Brain (organoid and tissue), 16 donors: ENCODE measurements at places on chromosomes 5 and 9. TPM values are rescaled to one million over a fixed set of nuclear protein-coding genes. Genes with fewer than 3 reads are reported as not detected.

Gene TAS2R1
- polyA plus RNA-seq = not detected

Gene ITK
- 0.08 TPM for polyA plus RNA-seq

Gene AFAP1L1
- 6.2 TPM for polyA plus RNA-seq

Gene UQCRQ
- polyA plus RNA-seq = 303 TPM

Gene PCDH12
- 3.0 TPM for polyA plus RNA-seq

Gene SLC2A8
- polyA plus RNA-seq = 23.4 TPM

Gene ARHGEF39
- 11.6 TPM for polyA plus RNA-seq

Gene LCN1
- polyA plus RNA-seq = not detected

Gene SLC36A3
- polyA plus RNA-seq = not detected

Gene SPINK7
- polyA plus RNA-seq = not detected

Gene GRXCR2
- polyA plus RNA-seq = not detected

Gene QSOX2
- 33.2 TPM for polyA plus RNA-seq

Gene SAXO1
- polyA plus RNA-seq = not detected

DNA sequence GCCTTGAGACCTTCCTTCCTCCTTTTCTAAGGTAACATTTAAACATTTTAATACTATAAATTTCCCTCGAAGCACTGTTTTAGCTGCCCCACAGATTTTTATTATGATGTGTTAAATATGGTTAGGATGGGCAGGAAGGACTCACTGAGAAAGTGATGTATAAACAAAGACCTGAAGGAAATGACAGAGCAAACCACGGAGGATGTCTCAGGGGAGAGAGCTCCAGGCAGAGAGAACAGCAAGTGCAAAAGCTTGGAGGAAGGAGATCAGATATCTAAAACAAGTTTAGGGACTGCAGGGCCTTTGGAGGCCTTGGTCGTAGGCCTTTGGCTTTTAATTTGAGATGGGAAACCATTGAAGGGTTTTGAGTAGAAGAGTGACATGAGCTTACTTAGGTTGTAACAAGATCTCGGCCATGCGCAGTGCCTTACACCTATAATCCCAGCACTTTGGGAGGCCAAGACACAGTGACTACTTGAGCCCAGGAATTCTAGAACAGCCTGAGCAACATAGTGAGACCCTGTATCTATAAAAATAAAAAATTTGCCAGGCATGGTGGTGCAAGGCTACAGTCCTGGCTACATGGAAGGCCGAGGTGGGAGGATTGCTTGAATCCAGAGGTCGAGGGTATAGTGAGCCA, 35.5 kb upstream of the LRRTM2 start:
- DNase-seq = no peak

- DNase-seq = no peak
These were observed 123.7 kb upstream of the FBXL17 start for GRCh38 chr5:108505608-108506007.

- DNase-seq = no peak
These were observed 396.0 kb downstream of the MLLT3 start for GRCh38 chr9:20226345-20226744.

DNA sequence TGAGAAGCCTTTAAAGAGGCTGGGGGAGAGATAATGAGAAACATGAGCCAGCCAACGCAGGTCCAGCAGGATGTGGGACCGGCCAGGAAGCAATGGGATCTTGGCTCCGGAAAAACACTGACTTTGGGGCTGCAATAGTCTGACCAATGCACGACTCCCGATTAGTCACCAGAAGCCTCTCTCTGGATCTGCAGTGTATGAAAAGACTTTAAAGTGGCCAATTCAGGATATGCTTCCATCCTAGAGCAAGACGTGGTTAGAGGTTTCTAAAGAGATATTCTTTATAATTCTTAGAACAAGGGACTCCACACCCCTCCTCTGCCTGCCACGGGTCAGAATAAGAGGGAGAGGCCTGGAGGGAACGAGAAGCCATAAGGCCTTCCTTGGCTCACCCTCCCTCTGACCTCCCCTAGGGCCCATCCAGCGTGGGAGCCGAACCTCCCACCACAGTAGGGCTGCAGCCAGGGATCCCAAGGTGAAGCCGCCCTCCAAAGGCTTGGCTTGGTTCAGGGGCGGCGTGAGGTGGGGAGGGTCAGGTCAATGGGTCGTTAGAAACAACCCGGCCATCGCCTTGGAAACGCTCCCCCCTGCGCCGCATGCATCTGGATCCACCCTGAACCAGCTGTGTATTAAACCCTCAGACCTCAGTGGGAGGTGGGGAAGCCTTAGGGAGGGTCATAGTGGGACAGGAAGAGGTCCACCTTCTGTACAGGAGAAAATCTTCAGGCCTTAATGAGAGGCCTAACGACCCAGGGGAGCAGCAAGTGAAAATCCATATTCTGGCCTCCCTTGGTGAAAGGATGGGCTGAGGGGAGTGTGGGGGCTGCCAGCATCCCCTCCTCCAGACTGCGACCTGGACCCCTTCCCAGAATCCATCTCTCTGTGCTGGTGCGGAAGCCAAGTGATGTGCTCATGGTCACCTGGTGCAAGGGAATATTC, 11.1 kb downstream of the FGF1 start:
- DNase-seq = no peak

DNA sequence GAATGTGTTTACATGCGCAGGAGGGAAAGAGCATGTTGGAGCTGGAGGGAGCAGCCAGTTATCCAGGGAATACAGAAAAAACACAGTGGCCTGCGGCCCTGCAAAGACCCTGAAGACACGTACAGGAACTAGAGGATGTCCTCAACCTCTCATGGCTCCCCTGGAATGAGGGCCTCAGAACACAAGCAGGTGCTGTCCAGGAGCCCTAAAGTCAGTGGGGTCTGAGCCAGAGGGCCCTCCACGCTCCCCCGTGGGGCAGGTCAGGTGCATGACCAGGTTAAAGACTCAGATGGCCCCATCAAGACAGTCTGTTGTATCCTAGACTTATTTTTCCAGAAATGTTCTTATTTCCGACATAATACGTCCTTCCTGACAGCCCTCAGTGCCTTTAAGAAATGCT, 106.9 kb downstream of the ROR2 start:
- no peak for DNase-seq

DNA sequence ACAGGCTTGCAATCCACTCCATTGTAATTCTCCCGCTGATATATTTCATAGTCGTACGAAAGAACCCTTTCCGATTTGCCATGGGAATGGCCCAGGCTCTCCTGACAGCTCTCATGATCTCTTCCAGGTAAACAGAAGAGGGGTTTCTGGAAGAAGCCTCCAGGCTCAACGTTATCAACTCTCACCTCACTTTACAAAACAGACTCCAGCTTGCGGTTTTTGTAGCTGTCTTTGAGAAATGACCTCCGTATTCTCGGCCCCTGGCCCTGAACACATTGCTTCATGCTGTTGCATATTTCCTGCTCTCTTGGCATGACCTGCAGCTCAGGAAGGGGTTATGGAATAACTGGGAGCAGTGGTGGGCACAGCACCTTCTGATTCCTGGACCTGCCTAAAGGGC, 85.7 kb downstream of the SLC1A1 start:
- no peak for DNase-seq

DNA sequence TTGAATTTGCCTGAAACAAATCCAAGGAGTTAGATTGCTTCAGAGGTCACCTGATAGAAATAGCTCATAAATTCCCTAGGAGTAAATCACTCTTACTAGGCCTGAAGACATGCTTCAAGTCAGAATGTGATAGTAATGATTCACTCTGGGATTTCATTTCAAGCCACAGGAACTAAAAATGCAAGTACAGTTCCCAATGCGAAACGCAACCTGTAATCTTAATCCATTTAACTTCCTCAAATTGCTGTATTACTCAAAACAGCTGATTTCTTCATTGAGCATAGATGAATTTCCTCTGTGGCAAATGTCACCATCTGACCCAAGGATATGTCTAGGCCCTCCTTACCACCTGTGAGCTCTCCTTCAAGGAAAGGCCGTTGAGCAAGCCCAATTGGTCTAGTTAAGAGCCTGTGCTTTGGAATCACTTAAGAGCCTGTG, 32.1 kb upstream of the IL6ST start:
- DNase-seq = no peak

DNA sequence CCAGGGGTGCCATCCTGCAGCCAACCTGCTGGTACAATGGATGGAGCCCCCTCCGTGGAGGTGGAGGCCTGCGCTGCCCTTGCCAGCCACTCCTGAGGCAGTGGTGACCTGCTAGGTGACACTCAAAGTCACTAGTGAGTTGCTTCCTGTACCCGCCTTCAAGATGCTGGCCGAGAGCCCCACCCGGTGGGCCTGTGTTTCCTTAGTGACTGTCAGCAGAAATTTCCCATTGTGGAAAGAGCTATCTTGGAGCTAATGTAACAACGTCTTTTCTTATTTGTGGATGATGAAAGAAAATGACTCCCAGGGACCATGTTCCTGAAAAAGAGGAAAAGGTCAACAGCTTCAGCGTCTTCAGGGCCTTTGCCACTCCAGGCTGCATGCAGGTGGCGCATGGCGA, 117.0 kb upstream of the BOD1 start:
- DNase-seq = peak; percentile 48

- DNase-seq = no peak
These were observed 3.2 kb upstream of the RAI14 start for GRCh38 chr5:34652914-34653313.

GRCh38 chr9:127545196-127546124, 66.6 kb upstream of the STXBP1 start:
- peak; percentile 65 for DNase-seq

GRCh38 chr9:36779582-36779981, 206.9 kb downstream of the MELK start:
- DNase-seq = no peak

- no peak for DNase-seq
These were observed 50.4 kb downstream of the RUSC2 start for GRCh38 chr9:35540315-35540714.

- DNase-seq = peak; percentile 52
These were observed 169.2 kb downstream of the COX7C start for GRCh38 chr5:86786955-86787354.

- peak; percentile 78 for DNase-seq
These were observed at the start of gene AQP3 for GRCh38 chr9:33446946-33447798. Gene AQP3, minus strand, starts transcription at chr9:33447593. Its CDS starts 63 bp downstream, at chr9:33447530.

GRCh38 chr5:125659316-125660023, 763.7 kb upstream of the GRAMD2B start:
- no peak for DNase-seq

- DNase-seq = peak; percentile 51
These were observed 306.4 kb upstream of the PANK3 start for GRCh38 chr5:168885324-168886120.

DNA sequence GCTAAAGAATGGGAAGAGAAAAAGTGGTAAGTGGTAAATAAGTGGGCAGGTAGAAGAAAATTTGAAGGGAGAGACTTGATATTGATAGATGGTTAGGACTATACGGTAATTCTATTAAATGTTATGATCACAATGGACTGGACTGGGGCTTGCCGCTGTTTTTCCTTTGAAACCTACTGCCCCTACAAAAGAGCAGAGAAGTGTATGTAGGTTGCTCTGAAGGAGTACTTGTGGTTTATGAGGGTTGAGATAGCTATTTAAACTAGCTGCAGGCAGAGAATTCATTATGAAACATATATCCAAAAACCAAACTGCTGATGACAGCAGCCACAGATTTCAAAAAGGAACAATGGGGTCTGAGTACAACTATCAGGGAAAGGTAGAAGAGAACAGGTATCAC, 16.8 kb upstream of the HK3 start:
- no peak for DNase-seq

GRCh38 chr5:147290261-147290660, 55.4 kb downstream of the STK32A start:
- peak; percentile 23 for DNase-seq

DNA sequence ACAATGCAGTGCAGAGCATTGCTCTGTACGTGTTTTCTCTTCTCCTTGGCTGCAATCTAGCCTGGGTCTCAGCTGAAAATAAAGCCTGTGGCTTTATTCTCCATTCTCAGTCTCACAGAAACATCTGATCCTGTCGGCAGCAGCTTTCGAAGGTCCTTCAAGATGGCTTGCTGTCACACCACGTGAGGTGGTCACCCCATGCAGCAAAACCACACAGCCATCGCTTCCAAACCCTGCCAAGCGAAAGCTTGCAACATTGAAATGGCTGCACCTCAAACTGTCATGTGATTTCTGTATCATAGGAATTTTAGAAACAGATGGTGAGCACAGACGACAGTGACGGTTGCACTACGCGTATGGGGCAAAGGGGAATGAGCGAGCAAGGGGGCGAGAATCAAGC, 98.5 kb upstream of the SMARCA2 start:
- DNase-seq = peak; percentile 94

DNA sequence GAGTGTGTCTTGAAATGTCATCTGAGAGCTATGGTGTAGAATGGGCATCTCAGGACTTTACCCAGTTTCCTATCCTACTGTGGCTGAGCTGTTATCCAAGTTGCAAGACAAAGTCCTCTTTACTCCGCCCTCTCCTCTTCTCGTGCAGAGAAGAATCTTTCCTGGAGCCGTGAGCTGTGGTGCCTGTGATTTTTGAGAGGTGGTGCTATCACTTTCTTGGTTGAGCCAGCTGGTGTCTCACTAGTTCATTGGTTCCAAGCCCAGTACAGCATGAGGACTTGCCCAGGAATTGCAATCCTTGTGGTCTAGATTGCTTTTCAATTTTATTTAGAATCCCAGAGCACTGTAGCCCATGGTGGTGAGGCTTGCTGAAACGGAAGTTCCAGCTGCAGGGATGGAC, 2300.3 kb downstream of the MAT2B start:
- DNase-seq = no peak

DNA sequence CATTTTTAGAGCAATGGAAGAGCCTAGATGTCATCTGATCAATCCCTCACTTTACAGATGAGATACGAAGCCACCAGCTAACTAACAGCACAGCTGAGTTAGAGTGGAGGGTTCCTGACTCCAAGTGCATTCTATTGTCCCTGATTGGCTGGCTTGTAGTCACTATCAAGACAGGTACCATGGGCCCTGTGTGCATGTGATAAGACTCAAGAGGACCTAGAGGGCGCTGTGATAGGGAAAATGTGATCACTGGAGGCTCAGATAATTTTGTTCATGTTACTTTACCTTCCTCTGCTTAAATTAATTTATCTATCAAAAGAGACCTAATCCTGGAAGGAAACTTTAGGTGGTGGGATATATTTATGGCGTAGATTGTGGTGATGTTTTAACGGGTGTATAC, 19.5 kb upstream of the SNAPC3 start:
- DNase-seq = no peak

- no peak for DNase-seq
These were observed 119.8 kb downstream of the SSBP2 start for GRCh38 chr5:81631124-81631523.

GRCh38 chr9:126777733-126778132, 27.1 kb upstream of the ZBTB43 start:
- no peak for DNase-seq

GRCh38 chr9:28926306-28926705, 1353.0 kb upstream of the C9orf72 start:
- DNase-seq = no peak

GRCh38 chr5:66793049-66793448, 196.9 kb downstream of the MAST4 start:
- DNase-seq = peak; percentile 41

DNA sequence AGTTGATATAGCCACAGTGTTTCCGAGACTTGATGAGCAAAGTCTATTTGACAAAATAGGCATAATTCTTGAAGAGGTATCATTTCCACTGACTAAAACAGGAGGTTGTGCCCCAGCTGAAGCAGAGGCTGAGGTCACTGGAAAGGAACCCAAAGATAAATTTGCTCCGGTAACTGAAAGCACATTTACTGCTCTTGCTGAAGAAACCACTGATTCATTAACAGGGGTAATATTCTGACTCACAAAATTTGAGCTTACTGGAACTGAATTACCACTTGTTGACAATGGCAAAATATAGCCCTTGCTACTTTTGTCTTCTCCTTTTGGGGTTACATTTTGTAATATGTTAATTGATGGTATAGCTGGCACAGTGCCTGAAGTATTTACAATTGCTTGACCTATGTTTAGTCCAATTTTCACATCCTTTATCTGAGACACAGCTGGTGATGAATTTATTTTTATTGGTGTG, 30.2 kb downstream of the MLANA start:
- DNase-seq = no peak

- no peak for DNase-seq
These were observed 194.6 kb upstream of the KIF2A start for GRCh38 chr5:62111428-62111827.
